ENCODE measurements at places on chromosomes 4 and X. TPM values are rescaled to one million over a fixed set of nuclear protein-coding genes. Genes with fewer than 3 reads are reported as not detected.

DNA sequence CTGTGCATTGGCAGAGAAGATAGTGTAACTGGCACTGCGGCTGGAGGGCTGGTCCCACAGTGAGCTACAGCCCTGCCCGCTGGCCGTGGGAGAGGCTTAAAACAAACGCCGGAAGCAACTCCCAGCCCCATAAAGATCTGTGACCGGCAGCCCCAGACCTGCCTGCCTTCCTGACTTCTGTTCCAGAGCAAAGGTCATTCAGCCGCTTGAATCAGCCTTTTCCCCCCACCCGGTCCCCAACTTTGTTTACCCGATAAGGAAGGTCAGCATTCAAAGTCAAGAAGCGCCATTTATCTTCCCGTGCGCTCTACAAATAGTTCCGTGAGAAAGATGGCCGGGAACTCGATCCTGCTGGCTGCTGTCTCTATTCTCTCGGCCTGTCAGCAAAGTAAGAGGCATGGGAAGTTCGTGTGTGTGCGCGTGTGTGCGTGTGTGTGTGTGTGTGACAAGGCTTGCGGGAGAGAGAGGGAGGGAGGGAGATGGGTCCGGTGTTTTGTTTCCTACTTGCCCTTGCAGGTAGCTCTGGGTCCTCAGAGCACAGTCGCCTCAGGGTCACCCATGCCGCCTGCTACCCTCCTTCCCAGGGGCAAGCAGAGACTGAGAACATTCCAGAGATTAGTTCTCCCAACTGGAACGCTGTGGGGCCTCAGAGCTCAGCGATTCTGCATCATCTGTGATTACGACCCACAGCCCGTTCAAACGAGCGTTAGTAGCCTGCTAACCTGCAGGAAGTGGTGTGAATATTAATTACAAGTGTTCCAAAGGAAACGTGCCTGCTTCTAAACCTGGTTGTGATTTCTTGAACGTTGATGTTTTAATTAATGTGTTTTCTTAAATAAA lies at the start of gene MGST2:
MGST2 (plus strand) TSS at position 130 of the 840 bp plus-strand sequence; CDS start at position 331, 201 bp downstream.
- DNase-seq, result peak; percentile 80

DNA sequence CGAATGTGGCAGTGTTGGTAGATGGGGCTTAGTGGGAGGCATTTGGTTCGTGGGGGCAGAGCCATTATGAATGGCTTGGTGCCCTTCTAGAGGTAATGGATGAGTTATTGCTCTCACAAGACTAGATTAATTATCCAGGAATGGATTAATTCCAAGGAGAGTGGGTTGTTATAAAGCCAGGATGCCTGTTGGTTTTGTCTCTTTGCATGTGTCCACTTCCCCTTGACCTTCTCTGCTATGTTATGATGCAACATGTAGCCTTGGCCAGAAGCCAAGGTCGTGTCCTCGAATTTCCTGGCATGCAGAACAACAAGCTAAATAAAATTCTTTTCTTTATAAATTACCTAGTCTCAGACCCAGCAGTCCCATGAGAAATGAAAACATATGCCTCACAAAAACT lies 111.2 kb upstream of the PLS3 start:
- peak; percentile 54 for DNase-seq

The TASL gene
- 0.21 TPM for total RNA-seq

GRCh38 chr4:168880072-168880675 lies 129.9 kb downstream of the CBR4 start:
- no peak for DNase-seq

The DKK2 gene
- total RNA-seq, result 2.3 TPM

DNA sequence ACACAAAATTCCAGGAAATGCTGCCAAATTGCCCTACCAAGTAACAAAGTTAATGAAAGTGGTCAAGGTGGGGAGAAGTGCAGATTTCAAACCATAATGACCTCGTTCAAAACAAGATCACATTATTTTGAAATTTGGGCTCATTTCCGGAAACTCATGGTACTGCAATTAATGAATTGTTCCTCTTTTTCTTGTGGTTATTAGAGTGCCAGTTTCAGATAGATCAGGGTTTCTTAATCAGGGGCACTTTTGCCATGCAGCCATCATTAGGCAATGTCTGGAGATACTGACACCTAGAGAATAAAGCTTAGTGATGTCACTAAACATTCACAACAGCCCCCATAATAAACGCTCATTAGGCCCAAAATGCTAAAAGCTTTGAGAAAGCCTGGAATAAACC lies 381.5 kb upstream of the GALNT7 start:
- DNase-seq, result no peak

DNA sequence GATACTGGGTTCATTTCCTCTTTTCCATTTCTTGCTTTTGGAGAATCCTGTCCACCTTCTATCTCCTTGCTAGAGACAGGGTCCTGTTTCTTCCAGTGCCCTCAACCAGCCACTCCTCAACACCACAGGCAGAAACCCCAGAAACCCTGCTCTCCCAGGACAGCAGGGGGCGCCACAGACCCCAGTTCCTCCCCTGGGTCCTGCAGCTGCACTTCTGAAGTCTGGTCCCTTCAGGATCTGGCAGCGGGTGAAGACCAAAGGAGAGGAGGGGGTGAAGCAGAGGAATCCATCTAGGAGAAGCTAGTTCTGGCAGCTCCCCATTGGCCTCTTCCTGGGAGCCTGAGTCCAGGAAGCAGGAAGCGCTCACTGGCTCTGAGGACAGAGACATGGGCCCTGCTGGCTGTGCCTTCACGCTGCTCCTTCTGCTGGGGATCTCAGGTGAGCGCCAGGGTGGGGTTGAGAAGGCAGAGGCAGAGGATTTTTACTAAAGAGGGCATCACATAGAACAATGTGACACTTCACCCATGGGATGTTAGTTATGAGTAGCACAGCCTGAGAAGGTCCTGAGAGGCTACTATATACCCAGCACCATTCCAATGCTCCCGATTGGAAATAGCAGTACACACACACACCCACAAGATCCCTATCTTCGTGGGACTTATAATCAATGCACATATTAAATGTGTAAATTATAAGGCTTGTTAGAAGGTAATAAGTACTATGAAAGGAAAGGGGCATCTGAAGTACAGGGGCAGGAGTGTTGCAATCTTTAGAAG lies at the start of gene PRSS48:
PRSS48 (plus strand) TSS at position 375 of the 776 bp plus-strand sequence; CDS start at position 387, 12 bp downstream.
- DNase-seq, result peak; percentile 57

DNA sequence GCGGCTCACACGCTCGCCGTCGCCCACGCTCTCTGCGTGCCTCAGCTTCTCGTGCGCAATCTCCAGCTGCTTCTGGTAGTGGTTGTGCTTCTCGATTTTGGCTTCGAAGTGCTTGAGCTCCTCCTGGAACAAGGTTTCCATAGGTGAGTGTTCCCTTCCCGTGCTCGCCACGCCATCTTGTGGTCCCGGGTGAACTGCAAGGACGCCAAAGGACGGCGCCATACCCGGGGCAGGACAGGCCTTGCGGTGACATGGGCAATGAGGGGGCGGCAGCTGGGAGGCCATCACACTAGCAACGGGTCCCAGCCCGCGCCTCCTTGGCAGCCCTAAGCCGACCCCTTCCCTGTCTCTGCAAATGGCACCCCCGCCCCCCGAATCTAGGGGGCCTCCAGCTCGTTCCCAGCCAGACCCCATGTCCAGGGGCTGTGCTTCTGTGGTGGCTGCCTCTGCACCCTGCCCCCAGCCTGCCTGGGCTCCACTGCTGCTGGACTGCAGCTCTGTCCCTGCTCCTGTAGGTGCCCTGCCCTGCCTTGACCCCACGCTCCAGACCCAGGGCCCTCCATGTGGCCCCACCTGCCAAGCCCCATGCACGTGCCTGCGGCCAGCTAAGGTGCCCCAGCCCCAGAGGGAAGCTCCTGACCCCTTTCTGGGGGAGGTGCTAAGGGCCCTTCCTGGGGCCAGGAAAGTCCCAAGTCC lies 17.3 kb downstream of the LRPAP1 start:
- no peak for DNase-seq

GRCh38 chr4:78200949-78201348 lies 143.8 kb downstream of the FRAS1 start:
- DNase-seq, result no peak

DNA sequence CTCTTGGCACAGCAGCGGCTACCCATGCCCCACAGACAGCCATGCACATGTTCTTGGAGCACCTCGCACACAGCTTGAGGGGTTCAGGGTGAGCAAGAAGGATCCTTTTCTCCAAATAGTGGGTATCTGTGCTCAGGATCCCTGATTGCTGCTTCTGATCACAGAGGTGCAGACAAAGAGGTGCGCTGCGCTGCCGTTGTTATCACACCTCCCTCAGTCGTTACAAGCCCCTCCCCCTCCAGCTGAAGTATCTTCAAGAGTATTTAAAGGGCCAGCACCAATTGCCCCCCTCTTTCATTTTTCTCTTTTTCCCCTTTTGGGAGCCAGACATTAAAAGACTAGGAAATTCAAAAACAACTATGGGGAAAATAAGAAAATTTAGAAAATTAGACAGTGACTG lies 44.3 kb downstream of the NELFA start:
- no peak for DNase-seq

The HMGB2 gene
- total RNA-seq, result 82.6 TPM

The AKAP14 gene
- not detected for total RNA-seq

DNA sequence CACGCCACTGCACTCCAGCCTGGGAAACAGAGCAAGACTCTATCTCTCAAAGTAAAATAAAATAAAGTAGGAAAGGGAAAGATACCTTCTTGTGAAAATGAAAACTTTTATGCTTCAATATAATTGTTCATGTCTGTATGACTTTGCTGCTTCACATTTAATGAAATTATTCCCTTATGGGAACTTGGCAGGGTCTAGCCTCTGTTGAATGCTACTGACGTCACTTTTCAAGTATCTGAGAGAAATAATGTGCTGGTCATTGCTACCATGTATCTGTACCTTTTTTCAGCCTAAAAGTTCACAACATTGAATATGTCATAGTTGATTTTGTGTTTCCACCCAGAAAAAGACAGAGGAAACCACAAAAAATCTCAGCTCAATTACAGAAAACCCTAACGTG lies 65.2 kb downstream of the PRDM5 start:
- DNase-seq, result no peak

The GUF1 gene
- 18.5 TPM for total RNA-seq

DNA sequence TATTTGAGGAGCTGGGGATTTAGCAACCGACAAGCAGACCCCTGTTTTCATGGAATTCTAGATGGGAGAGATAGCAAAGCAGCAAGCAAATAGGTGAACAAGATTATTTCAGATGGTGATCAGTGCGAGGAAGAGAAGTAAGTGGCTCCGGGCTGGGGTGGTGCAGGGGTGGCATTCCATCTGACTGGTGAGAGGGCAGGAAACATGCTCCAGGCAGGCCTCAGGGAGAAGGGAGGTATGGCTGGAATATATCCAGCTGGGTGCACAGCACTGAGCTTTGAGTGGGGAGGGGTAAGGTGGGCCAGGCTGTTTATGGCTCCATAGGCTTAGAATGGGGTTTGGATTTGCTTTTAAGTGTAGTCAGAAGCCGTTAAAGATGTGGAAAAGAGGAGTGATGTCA lies 21.2 kb downstream of the PTTG2 start:
- DNase-seq, result no peak

DNA sequence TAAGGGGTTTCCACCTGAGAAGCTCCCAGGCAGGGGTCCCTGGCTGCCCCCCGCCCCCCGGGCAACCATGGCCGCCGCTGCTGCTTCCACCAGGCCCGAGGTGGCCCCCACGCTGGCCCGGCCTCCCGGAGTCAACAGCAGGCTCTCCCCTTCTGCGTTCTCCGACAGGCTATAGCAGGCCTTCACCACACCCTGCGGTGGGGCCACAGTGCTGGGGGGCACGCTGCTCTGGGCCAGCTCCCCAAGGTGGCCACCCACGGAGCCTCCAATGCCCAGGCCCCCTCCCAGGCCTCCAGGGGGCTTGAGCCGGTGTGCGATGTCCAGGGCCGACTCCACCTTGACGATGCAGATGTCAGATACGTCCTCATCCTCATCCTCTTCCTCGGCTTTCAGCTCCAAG lies 72.5 kb downstream of the UBE2K start:
- DNase-seq, result no peak

DNA sequence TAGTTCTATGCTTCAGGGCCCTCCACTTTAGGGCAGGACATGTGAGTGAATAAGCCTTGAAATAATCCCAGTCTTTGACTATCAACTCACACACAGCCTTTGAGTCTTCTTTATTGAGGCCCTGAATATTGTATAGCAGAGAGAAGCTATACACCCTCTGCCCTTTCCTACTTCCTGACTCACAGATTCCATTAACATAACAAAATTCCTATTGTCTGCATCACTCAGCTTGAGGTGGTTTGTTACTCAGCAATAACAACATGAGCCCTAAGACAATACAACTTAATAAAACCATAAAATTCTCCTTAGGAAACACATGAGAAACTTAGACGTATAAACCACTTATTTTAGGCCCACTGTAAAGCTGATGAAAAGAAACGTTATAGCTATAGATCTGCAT lies 680.3 kb upstream of the DIAPH2 start:
- no peak for DNase-seq

The CABS1 gene
- total RNA-seq, result not detected

The DUSP21 gene
- not detected for total RNA-seq

The IL13RA1 gene
- total RNA-seq, result 24.2 TPM

The RGN gene
- 21.2 TPM for total RNA-seq

GRCh38 chrX:18617407-18617750 lies 54.5 kb downstream of the RS1 start:
- no peak for DNase-seq

The HSFX3 gene
- total RNA-seq, result not detected

- DNase-seq, result no peak
These were observed 532.3 kb upstream of the SMIM31 start for GRCh38 chr4:164221631-164222030.

Data from heart right ventricle (tissue), 16 donors.